ENCODE measurements at places on chromosomes 7 and 10.

- no peak for DNase-seq
These were observed 13.7 kb upstream of the LAMB4 start for GRCh38 chr7:108143658-108144420.

GRCh38 chr10:99836711-99837110, 54.3 kb downstream of the ABCC2 start:
- no peak for DNase-seq

DNA sequence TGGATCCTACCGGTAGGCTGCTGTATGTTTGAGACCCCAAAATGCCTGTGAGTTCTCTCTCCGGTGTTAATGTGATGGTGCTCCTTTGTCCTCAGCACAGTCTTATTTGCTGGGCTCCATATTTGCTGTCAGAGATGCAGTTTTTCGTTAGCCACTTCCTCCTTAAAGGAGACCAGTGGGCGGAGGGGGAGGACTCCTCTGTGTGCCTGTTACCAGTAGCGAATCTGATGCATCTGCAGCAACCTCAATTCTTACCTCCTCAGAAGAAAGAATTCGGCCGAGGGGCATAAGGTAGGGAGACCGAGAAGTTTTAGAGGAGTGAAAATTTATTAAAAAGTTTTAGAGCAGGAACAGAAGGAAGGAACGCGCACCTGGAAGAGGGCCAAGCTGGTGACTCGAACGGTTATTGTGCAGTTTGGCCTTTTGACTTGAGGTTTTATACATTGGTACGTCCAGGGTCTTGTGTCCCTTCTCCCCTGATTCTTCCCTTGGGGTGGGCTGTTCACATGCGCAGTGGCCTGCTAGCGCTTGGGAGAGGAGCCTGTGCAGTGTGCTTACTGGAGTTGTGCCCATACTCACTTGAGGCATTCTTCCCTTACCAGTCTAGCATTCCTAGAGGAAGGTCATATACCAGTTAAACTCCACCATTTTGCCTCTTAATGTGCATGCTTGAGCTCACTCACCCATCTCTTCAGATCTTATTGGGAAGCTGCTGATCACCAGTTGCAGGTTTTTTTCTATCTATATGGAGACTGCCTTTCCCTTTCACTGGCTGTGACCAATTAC, 49.5 kb downstream of the GNAI1 start:
- DNase-seq, result no peak

DNA sequence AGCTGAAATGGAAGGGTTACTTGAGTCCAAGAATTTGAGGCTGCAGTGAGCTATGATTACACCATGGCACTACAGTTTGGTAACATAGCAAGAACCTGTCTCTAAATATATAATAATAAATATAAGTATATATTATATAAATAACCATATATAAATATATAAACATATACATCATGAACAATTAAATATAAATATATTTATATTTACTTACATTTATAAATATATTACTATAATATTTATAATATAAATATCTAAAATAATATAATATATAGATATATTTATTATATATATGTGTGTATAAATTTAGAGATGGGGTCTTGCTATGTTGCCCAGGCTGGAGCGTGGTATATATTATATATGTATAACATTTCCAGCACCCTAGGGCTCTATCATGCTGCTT, 42.4 kb upstream of the LYZL1 start:
- no peak for DNase-seq

DNA sequence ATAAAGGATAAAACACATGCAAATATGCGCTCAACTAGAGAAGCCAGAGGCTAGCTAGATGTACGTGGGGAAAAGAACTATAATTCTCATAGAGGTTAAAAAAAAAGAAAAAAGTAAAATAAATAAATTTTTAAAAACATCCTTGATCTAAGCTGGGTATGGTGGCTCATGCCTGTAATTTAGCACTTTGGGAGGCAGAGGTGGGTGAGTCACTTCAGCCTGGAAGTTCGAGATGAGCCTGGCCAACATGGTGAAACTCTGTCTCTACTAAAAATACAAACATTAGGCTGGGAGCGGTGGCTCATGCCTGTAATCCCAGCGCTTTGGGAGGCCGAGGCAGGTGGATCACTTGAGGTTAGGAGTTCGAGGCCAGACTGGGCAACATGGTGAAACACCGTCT, 18.6 kb upstream of the HSPA12A start:
- DNase-seq, result no peak

DNA sequence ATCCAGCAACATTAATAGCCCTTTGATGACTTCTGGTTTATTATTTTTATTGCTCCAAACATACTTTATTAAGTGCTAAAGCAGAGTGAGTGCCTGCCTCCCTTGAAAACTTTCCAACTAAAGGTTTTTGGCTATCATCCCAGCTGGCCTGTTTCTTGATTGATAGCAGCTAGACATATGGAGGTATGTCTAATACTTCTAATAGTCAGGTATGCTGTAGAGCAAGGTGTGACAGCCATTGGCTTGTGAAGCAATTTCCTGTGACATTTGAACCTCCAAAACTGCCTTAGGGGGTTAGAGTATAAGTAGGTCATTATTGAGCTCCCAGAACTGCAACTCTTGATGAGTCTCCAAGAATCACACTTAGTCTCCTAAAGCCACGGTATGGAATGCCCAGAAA, 55.8 kb downstream of the LOXL4 start:
- peak; percentile 66 for DNase-seq

Data from mammary epithelial cell (primary cell).